ENCODE measurements at places on chromosomes 5 and 9. TPM values are rescaled to one million over a fixed set of nuclear protein-coding genes. Genes with fewer than 3 reads are reported as not detected.

- no peak for DNase-seq
These were observed 374.0 kb downstream of the NFIB start for GRCh38 chr9:13939701-13940490.

The ERCC6L2 gene
- polyA plus RNA-seq: 13.0 TPM

GRCh38 chr5:127885176-127885575 is 182.0 kb downstream of the CCDC192 start:
- DNase-seq: no peak

The LHX3 gene
- not detected for polyA plus RNA-seq

GRCh38 chr5:16412556-16412955 is 53.0 kb downstream of the ZNF622 start:
- DNase-seq: no peak

The ITK gene
- polyA plus RNA-seq: not detected

DNA sequence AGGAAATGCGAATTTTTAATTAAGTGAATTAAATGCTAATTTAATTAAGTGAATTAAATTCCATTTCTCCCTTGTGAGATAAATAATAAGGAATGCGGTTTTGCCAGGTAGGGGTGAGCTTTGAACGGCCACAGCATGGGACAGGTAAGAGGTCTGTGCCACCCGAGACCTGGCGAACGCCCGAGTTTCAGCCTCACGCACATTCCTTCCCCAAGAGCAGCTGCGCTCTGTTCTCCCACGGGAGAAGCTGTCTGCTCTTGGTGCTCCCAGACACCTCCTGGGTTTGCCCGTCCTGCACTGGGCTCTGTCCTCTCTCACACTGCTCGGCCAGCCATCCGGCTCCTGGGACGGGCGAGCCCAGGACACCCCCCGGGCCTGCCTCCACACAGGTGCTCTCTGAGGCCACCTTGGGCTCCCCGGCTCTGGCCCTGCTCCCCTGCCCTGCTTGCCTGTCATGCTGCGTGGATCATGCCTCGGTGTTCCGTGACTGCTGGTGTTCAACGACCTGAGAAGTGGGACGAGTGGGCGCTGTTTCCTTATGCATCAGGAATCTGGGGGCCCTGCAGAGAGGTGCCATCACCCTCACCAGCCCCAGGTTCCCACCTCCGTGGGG is 13.7 kb upstream of the CAMSAP1 start:
- no peak for DNase-seq

- no peak for DNase-seq
These were observed 10.3 kb downstream of the ZFR start for GRCh38 chr5:32434221-32434620.

DNA sequence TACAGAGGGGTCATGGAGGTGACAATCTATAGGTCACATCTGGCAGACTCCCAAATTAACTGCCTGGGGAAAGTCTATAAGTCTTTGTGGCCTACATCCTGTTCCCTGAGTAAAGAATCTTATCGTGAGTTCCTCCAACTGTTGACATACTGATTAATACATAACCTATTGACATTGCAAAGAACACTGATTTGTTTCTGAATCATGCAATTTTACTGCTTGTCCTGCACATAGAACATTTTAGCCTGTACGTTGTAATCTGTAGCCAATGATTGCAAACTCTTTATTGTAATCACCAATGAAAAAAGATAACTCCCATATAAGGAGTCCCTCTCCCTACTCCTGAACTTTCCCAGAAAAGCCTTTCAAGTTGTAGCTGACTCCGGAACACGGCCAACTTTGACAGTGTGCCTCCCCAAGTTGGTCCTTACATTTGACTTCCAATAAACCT is 18.8 kb upstream of the OR2K2 start:
- DNase-seq: peak; percentile 35

GRCh38 chr9:75422944-75423522 is 334.7 kb downstream of the OSTF1 start:
- DNase-seq: no peak

GRCh38 chr9:128358090-128358489 is 13.1 kb upstream of the URM1 start:
- no peak for DNase-seq

The PPP3R2 gene
- not detected for polyA plus RNA-seq

DNA sequence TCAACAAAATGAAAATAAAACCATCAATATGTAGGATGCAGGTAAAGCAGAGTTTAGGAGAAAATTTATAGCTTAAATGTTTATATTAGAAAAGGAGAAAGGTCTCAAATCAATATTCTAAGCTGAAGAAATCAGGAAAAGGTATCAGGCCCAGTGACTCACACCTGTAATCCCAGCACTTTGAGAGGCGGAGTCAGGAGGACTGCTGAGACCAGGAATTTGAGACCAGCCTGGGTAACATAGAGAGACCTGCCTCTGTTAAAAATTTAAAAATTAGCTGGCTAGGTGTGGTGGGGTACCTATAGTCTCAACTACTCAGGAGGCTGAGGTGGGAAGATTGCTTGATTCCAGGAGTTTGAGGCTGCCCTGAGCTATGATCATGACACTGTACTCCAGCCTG is 32.2 kb downstream of the CCDC69 start:
- no peak for DNase-seq
